ENCODE measurements at places on chromosomes 6 and 20. TPM values are rescaled to one million over a fixed set of nuclear protein-coding genes. Genes with fewer than 3 reads are reported as not detected.

IMPG1 gene
- not detected for total RNA-seq

RIPOR2 gene
- total RNA-seq: 287 TPM

ALDH8A1 gene
- 0.89 TPM for total RNA-seq

IL17A gene
- total RNA-seq: 0.62 TPM

GTSF1L gene
- not detected for total RNA-seq

RIPK1 gene
- total RNA-seq: 38.9 TPM

SLC22A7 gene
- total RNA-seq: not detected

PM20D2 gene
- 17.4 TPM for total RNA-seq
